ENCODE measurements at places on chromosomes 5 and 9.

DNA sequence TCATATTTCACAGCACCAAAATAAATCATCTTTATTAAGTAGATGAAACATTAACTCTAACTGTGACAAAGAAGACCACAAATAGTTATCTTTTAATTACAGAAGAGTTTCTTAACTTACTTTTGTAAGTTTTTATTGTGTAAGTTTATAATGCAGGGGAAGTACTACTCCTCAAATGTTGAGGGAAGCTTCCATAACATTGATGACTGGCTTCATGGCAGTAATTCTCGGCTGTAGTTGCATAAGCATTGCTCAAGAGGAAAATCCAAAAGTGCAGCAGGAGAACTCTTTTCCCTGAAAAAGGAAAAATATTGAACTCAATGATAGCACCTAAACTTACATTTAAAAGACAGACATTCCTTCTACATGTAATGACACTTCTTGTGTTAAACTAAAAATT lies 4.6 kb downstream of the TSLP start:
- no peak for DNase-seq

DNA sequence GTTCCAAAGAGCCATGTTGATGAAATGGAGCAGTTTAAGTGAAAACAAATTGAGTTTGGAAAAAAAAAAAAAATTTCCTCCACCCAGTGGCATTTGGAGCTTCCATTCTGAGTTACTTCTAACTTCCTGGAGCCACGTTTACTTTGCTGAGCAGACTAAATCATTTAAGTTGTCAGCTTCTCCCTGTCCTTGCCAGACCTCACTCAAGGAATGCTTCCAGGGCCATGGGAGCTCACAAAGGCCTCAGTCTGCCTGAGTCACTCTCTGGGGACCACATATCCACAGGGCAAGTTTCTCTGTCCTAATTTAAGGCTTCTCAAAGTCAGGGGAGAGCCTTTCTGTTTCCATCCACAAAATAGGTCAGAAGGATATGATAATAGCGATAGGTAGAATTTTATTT lies 210.3 kb upstream of the TNC start:
- DNase-seq = no peak

DNA sequence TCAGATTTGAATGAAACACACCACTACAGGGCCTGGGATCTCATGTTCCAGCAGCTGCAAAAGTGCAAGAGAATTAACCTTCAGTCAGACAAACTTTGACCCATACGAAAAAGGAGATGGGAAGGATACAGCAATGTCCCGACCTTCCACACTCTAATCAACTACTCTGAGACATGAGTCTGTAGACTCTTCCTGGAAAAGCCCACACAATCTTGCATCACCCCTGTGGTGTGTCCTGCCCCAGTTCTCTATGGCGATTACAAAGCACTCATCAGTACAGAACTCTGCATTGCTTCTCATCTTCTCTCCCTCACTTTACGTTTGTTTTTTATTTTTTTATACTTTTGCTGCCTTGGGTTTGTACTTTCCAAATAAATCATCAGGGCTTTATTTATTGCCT lies 241.0 kb upstream of the KIF2A start:
- DNase-seq = no peak

DNA sequence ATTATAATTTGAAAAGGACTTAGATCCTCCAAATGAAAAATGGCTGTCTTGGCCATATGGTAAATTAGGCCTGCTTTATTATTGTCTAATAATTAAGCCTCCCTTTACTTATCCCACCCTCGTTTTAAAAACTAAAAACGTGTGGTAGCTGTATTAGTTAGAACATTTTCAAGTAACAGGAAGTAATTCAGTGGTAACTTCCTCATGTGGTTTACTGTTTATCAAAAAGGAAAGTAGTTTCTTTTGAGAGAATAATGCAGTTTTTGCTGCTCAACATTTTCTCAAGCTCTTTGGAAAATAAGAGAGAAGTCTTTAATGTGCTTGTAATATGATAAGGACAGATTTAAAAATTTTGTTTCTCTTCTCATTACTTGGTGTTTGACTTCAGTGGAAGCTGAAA lies 26.0 kb downstream of the ZCCHC7 start:
- no peak for DNase-seq

DNA sequence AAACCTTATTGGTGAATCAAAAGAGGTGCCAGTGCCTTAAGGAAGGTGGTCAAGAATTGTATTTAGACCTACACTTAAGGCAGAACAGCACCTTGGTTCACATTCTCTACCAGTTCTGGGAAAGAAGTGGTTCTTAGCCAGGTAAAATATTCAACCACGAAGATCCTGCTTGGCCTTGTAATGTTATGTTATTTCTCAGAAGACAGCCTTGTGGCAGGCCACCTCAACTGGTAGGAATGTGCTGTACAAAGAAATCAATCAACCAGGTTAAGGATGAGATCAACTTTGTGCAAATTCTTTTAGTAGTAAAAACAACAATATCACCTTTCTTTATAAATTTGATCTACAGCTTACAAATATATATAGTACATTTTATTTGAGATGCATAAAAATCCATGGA lies 246.8 kb downstream of the ARRDC3 start:
- no peak for DNase-seq

- no peak for DNase-seq
Measured at GRCh38 chr5:130183115-130183514, 278.9 kb downstream of the CHSY3 start.

DNA sequence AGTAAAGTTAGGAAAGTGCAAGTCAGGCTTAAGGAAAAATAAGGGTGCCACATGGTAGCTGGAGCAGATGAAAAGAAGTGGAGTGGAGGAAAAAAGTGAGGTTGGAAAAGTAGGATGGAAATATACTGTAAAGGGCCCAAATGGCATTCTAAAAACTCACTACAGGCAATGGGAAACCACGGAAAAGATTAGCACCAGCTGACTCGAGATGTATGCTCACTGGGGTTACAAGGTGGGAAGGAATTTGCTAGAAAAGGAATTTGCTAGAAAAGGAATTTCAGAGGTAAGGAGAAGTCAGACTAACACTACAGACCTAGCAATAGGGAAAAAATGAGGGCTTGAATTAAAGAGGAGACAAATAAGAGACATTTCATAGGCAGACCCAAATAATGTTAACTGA lies 3.6 kb downstream of the PSMD5 start:
- DNase-seq = no peak

- no peak for DNase-seq
Measured at GRCh38 chr5:141077826-141078225, 16.6 kb upstream of the PCDHB2 start.

- peak; percentile 51 for DNase-seq
Measured at GRCh38 chr9:32968101-32969011, 33.1 kb downstream of the APTX start.

- DNase-seq = no peak
Measured at GRCh38 chr5:126004636-126005035, 418.6 kb upstream of the GRAMD2B start.

DNA sequence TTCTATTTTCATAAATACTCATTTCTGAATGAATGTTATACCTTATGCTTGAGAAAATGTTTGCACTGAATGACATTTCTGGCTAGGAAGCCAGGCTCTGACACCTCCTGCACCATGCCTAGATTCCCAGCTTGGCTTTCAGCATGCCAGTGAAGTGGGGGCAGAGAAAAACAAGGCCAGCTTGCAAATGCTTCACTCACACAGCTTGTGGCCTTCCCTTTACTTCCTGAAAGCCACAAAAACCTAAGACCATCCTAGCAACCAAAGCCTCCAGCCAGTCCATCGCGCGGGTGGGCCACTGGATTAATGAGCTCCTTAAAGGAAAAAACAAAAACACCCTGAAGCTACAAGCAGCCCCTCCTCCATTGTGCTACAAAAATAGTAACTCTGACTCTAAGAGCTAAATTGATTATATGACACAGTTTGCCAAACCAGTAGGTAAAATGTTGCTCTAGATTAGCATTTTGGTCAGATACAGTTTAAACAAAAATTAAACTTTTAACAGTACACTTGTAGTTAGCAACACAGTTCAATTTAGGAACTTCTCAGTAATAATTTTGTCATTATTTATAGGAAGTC lies 159.9 kb downstream of the TSSK1B start:
- no peak for DNase-seq

GRCh38 chr5:139105621-139106071 lies 92.5 kb downstream of the SIL1 start:
- no peak for DNase-seq

GRCh38 chr9:14500705-14501104 lies 186.8 kb upstream of the NFIB start:
- peak; percentile 10 for DNase-seq

GRCh38 chr5:75190227-75190626 lies 46.5 kb downstream of the ANKRD31 start:
- DNase-seq = no peak

DNA sequence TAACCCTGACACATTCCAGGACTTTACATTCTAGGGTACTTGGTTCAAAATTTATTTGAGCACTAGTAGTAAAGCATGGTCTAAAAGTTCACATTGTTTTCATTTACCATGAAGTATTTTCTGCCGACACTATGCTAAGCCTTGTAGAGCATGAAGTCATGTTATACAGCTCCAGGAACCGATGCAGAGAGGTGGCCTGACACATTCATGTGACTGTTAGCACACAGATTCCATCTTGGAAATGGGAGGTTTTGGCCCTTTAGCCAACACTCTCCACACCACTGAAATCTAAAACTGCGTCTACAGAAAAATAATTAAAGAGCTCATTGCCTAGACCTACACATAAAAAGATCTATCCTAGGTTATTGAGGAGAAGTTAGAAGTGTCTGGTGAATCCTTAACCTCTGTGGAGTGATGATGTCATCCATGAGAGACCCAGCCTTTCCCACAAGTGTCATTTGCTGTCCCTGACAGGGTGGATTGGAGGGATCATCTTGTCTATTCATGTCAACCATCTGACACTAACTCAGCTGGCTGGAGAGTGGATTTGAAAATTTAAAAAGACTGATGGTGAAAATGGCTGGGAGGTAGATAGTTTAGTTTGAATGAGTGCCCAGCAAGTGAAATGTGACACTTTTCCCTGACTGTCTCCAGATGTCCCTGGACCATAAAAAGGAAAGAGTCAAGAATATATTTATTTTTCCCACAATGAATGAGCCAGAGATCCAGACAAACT lies 1.3 kb downstream of the RANBP3L start:
- no peak for DNase-seq

- DNase-seq = no peak
Measured at GRCh38 chr9:26687421-26687820, 205.2 kb downstream of the CAAP1 start.

- DNase-seq = no peak
Measured at GRCh38 chr9:68750786-68751185, 45.7 kb downstream of the PIP5K1B start.

DNA sequence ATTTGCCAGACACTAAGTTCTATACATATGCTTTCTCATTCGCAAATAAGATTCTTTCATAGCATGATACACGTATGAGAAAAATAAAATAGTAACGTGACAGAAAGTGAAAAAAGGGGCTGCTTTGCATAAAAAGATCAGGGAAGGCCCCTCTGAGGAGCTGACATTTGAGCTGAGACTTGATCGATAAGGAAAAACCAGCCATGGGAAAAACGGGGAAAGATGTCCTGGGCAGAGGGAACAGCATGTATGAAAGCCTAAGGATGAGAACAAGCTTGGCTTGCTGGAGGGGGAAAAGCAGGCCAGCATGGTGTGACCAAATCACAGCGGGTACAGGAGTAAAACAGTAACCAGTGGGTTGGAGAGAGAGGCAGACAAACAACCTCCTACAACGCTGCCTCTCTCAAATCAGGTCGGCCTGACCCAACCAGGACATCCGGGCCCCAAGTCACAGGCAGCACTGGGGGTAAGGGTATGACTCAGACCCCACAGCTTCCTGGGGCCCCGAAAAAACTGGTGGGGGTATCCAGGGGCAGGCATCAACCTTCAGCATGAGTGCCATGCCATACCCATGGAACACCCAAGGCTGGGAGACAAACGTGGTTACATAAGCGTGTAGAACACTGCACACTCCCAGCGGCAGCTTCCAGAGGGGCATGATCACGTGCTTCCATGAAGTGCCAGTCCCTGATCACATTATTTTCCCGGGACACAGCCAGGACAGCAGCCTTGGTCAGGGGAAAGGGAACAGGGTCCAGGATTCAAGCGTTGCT lies 2.2 kb downstream of the TNIP1 start:
- DNase-seq = no peak

GRCh38 chr5:65986050-65986451 lies 59.7 kb downstream of the ERBIN start:
- DNase-seq = no peak

GRCh38 chr5:63774939-63775338 lies 187.3 kb downstream of the HTR1A start:
- no peak for DNase-seq

GRCh38 chr9:82565188-82565969 lies 497.6 kb downstream of the RASEF start:
- no peak for DNase-seq

- DNase-seq = no peak
Measured at GRCh38 chr5:7878381-7878873, 9.5 kb downstream of the MTRR start.

DNA sequence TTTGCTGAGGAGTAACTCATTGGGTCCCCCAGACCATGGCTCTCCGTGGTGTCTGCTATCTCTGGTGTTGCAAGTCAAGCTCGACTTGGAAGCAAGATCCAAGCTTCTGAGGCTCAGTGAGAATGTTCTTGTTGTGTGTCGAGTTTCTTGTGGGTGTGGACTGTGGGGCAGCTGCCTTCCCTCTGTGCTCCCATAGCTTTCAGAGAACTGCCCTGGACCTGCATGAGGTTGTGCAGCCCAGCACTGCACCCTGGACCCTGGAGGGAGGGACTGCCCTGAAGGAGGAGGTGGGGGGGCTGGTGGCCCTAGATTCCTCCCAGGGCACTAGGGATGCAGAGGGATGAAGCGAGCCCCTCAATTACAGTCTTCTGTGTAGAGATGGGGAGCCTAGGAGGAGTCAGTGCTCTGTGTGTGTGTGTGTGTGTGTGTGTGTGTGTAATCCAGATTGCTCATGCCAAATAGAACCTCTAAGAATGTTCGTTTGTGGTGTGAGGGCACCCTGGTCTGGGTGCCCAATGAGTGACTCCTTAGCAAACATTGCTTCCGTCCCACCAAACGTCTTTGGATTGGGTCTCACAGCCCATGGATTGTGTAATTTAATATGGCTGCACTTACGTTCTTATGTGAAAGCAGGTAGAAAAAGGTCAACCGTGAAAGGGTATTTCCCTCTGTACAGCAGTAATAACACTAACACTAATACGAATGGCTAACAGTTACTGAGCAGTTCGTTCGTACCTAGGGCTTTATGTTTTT lies 143.3 kb upstream of the LMX1B start:
- no peak for DNase-seq

GRCh38 chr9:86600291-86600690 lies 246.1 kb upstream of the TUT7 start:
- no peak for DNase-seq

GRCh38 chr5:119410448-119411159 lies 41.7 kb upstream of the HSD17B4 start:
- DNase-seq = no peak
